ENCODE measurements at places on chromosomes 7 and 10.
A peak's percentile ranks its signal among the peaks of the same experiment; 100 is the strongest.

GRCh38 chr7:135151533-135151932 lies 3.7 kb downstream of the TMEM140 start:
- DNase-seq = no peak

GRCh38 chr7:37070471-37070870 lies 346.2 kb upstream of the AOAH start:
- no peak for DNase-seq

- DNase-seq = no peak
Measured at GRCh38 chr7:155733582-155734444, 78.5 kb downstream of the SHH start.

DNA sequence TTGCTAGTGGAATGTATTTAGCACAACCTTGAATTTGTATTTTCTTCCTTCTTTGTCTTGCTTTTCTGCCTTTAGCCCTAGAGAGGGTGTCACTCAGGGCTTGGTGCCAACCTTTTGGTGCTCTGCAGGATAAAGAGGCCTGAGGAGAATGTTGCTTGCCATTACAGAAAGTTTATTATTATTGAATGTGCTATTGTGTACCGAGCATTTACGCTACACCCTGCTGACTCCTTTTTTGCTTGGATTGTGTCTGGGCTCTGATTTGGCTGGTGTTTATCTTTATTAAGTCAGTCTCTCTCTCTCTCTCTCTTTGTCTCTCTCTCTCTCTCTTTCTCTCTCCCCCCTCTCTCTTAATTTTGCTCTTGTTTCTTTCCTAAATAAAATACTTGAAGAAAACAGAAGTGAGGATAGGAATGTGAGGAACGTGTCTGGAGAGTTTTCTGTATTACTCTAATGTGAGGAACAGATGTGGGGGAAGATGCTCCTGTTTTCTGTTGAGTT lies 284.4 kb upstream of the PHYHIPL start:
- no peak for DNase-seq

DNA sequence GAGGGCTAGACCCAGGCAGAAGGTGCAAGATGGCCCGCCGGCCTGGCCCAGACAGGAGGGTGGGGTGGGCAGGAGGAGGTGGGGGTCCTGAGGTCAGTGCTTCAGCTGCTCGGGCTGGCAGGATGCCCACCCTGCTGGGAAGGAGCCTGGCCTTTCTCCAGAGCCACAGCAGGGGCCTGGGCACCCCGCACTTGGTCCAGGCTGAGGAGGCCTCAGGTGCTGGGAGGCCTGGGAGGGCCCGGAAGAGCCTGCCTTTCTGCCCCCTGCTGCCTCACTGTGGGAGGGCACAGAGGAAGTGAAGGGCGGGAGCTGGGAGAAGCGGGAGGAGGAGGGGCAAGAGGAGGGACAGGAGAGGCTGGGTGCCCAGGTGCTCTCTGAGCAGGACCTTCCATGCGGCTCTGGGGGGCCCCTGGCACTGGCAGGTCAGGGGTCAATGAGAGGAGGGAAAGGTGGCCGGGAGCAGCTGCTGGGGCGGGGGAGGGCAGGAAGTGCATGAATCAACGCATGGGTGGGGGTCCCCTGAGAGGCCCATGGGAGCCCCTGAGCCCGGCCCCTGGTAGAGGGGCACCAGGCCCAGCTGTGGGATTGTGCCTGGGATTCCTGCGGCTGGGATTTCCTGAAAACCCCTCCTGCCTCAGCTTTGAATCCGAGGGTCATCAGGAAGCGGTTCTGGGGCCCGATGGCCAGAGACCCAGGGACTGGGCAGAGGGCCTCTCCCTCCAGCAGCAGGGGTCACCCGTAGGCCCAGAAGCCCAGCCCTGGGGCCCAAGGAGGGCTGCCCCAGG lies 49.9 kb downstream of the PWWP2B start:
- peak; percentile 64 for DNase-seq

DNA sequence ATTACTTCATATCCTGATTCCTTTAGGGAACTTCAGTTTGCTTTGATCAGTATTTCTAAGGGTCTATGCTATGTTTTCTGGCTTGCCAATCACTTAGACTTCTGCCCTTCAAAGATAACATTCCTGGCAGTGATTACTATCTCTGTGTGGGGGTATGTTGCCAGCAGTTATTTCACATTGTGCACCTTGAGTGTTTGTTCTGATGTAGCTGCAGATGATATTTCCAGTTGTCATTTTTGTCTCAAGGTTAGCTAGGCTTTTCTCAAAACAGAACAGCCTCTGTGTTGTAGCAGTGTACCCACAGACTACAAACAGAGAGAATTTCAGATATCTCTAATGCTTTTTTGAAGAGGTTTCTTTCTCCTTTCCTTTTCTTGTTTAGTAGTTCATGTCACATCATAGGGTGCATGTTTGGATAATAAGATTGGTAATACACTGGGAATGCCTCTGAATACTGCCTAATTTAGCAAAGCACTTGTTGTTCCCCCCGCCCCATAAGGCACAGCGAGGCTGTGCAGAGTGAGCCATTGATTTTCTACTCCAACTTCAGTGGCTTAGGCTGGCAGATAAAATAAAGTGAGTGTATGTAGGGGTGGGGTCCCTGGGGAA lies 134.7 kb upstream of the AGR3 start:
- DNase-seq = no peak

- DNase-seq = peak; percentile 41
Measured at GRCh38 chr10:113920875-113921274, 66.4 kb downstream of the NHLRC2 start.

DNA sequence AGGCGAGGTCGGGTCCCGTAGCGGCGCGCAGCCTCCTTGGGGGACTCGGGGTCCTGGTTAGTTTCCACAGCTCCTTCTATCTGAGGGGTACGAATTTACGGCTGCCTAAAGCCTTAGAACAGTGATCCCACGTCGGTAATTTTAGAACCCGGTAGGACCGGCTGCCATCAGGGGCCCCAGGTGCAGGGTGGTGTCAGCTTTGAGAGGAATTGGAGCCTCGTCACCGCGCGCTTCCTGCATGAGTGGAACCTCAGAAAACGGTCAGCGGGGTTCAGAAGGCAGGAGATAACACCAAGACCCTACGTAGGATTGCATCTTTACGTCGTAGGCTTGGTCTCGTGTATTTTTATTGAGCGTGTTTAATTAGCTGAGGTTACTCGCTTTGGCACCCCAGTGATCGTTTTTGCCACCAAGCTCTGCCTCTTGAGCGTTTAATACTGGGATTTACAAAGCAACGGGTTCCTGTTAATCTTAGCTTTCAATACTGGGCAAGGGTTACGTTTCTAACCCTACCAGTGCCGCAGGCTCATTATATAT lies 443 bp downstream of the RNF32 start:
- peak; percentile 49 for DNase-seq

GRCh38 chr7:657565-658119 lies 68.9 kb upstream of the DNAAF5 start:
- DNase-seq = no peak

GRCh38 chr7:117322741-117323304 lies at the start of gene WNT2:
Gene WNT2, minus strand, starts transcription at chr7:117323058. Its CDS starts 69 bp downstream, at chr7:117322989.
- no peak for DNase-seq

DNA sequence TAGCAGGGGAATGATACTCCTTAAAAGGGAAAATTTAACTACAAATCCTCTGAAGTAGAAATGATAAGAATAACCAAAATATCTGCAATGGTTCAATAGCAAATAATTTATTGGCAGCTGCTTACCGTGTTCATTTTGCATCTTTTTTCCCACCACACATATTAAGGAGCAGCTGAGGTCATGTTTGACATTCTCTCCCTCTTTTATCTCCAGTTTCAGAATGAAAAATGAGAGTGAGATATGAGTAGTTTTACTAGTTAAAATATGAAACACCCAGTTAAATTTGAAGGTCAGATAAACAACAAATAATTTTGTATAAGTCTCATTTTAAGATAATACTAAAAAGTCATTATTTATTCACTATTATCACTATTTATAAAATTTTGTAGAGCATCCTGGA lies 3.1 kb downstream of the LIPN start:
- DNase-seq = no peak

DNA sequence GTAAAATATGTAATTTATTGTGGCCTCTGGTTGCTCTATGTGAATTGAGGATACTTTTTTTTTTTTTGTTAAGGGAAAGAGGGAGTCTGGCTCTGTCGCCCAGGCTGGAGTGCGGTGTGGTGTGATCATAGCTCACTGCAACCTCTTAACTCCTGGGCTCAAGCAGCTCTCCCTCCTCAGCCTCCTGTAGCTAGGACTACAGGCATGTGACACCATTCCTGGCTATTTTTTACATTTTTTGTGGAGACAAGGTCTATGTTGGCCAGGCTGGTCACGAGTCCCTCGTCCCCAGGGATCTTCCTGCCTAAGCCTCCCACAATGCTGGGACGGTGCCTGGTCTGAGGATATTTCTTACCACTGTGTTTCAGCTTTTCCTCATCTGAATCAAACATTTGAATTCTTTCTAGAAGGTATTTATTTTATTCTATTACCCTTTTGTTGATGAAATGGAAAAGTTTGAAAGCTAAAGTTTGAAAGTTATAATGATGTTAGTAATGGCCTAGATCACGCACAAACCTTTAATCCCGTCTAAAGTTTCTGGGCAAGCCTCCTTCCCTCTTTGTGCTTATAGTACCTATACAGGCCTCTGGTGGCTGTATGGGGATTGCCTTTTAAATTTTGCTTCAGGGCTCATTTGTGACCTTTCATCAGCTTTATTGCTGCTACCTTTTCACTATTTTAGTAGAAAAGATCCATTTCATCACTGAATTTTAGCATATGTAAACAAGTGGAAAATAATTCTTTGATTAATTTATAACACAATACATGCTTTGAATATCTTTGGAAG lies 2.0 kb downstream of the IFRD1 start:
- peak; percentile 35 for DNase-seq

DNA sequence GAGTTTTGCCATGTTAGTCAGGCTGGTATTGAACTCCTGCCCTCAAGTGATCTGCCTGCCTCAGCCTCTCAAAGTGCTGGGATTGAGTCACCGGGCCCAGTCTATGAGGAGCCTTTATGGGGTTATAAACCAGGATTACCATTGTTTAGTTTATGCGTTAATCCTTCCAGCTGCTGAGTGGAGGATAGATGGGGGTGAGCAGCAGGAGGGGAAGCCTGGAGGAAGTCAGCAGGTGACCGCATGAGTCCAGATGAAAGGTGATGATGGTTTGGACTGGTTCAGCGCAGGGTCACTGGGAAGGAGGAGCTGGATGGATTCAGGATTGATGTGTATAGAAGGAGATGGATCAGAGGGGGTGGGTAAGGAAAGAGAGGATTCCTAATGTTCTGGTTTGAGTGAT lies 197.1 kb downstream of the ADAM12 start:
- no peak for DNase-seq

- no peak for DNase-seq
Measured at GRCh38 chr7:55486192-55486590, 86.1 kb downstream of the VOPP1 start.
